ENCODE measurements at places on chromosomes 7 and 10. TPM values are rescaled to one million over a fixed set of nuclear protein-coding genes. Genes with fewer than 3 reads are reported as not detected.

DNA sequence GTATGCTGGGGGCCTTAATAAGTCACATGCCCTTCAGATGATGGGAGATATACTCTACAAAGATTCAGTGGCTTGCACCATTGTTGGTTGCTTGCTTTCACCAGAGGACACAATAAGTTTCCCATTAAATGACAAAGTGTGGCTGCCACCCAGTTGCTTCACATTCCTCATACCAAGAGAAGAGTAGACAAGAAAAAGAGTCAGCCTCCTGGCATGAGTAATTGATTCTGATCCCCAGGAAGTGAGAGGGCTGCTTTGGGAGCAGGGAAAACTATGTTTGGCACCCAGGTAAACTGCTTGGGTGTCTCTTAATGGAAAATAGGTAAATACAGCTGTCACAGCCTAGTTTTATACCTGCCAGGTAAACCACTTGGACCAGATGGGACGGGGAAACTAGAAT lies 66.7 kb upstream of the IL6 start:
- DNase-seq, result no peak

- DNase-seq, result no peak
Measured at GRCh38 chr10:124688386-124688785, 55.8 kb downstream of the FAM53B start.

AP4M1 gene
- total RNA-seq, result 16.1 TPM

DNA sequence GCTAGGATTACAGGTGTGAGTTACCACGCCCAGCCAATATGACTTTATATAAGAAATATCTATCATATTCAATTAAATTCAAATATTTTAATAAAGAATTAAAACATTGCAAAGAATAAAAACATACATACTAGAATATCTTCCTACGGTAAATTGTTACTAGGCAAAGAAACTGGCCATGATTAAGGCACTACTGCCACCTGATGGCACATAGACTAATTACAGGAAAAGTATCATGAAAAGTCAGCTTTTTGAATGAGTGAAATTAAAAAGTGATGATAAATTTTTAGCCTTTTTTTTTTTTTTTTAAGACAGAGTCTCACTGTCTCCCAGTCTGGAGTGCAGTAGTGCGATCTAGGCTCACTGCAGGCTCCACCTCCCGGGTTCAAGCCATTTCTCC lies 30.9 kb downstream of the MRPS33 start:
- DNase-seq, result no peak

DNA sequence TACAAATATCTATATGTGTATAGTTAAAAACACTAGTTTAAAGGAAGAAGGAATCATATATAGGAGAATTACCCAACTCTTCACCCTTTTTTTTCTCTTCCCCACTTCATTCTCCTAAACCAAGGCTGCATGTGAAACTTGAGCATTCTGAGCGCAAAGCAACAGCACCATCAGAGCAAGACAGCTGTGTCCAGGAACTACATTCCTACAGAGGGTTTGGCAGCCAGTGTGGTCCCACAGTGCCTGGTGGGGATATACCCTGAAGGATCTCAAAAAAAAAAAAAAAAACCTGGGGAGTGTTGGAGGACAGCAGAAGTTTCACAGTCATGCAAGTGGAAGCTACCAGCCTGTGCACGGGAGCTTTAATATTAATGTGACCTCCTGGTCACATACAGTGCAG lies 310.4 kb downstream of the CTNNA3 start:
- no peak for DNase-seq

DNA sequence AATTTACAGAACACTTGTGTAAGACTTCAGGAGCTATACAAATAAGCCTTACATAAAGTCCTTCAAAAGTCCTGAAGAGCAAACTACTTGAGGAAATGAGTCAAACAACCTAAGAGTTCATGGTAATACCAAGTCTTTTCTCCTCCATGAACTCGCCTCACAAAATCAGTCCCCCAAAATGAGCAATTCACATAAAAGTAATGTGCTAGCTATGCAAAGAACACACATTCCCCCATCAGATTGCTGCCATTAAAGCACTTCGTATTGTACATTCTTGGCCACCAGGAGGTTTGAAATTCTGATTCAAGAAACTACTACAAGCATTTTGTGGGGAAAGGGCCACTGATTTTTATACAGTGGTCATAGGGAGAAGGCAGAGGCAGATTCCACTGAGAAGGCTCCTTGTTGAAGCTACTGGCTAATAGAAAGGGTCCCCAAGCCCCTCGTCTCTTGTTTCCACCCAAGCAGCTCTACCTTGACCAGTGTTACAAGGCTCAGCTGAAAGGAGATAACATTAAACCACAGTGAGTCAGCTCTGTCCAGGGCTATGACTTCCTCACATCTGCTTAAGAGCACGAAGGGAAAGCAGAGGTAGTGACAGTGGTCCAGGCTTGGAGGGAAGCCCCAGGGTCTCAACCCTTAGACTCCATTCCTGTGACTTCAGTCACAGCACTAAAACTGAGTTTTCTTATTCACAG lies 115.2 kb upstream of the CDK1 start:
- peak; percentile 48 for DNase-seq

- peak; percentile 61 for DNase-seq
Measured at GRCh38 chr7:92763636-92764423, 72.5 kb downstream of the CDK6 start.

DNA sequence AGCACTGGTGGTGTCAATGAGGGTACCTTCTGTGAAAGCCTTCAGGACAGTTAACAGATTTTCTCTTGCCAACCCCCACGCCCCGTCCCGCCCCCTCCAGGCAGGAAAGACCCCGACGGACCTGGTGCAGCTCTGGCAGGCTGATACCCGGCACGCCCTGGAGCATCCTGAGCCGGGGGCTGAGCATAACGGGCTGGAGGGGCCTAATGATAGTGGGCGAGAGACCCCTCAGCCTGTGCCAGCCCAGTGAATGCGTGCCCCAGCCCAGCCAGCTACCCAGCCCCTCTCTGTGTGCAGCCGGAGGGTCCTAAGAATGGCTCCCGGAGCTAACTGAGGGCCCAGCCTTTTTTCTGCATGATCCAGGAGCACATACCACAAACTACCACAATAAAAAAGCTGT lies 713 bp upstream of the HOGA1 start:
- DNase-seq, result no peak

DNA sequence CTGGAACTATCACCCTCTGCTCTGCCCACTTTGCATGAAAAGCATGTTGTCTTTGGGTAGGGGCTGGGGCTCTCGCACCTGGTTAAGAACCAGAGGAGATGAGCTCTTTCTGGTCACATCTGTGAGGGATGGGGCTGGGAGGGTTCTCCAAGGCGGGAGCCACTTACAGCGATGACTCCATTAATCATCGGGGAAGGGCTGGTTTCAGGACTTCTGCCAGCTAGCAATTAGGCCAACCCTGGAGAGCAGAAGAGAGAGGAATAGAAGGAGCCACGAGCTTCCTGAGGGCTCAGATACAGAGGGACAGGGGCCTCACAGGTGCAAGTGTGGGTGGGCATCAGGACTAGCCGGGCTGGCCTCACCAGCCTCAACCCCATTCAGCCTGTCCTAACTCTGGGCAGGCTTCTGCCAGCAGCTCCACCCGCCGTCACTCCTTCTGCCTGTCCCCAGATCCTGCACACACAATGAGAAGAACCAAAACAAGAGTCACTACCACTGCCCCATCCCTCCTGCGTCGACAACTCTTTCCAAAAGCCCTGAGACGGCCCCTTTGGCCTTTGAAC lies 8.4 kb downstream of the AQP1 start:
- no peak for DNase-seq

- no peak for DNase-seq
Measured at GRCh38 chr7:128939861-128940410, 2.2 kb downstream of the IRF5 start.

AOC1 gene
- total RNA-seq, result not detected

- no peak for DNase-seq
Measured at GRCh38 chr10:131477457-131478121, 166.1 kb upstream of the TCERG1L start.

DNA sequence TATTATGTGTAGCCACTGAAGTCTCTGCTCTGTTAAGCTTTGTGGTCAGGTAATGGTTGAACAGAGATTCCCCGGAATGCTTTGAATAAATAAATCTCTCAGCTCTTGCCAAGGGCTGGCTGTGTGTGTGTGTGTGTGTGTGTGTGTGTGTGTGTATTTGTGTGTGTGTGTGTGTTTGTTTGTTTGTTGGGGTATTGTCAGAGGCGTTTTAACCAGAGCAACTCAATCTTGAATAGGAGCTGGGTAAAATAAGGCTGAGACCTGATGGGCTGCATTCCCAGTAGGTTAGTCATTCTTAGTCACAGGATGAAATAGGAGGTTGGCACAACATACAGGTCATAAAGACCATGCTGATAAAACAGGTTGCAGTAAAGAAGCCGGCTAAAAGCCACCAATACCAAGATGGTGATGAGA lies 256.2 kb upstream of the CACNA2D1 start:
- DNase-seq, result no peak

SPDYE1 gene
- not detected for total RNA-seq

GRCh38 chr7:5443678-5444077 lies 20.0 kb upstream of the TNRC18 start:
- no peak for DNase-seq

DNA sequence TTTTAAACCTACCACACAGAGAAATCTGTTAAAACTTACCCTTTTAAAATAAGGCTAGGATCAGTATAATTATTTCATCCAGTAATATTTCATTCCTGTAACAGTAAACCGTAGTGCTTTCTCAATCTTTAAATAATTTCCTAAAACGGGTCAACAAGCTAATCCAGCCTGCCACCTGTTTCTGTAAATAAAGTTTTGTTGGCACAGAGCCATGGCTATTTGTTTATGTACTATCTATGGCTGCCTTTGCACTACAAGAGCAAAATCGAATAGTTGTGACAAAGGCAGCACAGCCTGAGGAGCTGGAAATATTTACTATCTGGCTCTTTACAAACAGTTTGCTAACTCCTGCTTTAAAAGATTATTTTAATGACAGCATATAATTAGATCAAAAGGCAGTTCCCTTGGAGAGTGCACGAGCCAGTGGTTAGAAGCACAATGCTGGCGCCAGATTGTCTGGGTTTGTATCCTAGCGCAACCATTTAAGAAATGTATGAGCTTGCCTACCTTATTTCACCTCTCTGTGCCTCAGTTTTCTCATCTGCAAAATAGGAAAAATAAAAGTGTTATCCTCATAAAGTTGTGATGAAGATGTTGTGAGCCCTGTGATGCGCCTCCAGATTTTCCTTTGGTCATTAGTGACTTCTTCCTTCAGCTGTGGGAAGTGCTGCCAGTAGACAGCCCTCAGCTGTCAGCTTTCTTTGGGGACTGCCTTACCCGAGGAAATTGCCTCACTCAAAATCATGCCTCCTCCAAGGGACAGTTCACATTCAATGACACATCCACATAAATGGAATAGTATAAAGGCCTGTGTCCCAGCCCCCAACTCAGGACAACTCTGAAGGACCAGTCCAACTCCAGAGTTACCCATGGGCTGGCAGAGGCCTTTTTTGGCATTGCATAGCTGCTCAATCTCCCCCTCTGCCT lies 11.8 kb upstream of the MIOS start:
- no peak for DNase-seq

BET1 gene
- total RNA-seq, result 44.5 TPM

GRCh38 chr10:6516281-6516928 lies 63.7 kb downstream of the PRKCQ start:
- DNase-seq, result no peak

ARL3 gene
- 5.5 TPM for total RNA-seq

DNA sequence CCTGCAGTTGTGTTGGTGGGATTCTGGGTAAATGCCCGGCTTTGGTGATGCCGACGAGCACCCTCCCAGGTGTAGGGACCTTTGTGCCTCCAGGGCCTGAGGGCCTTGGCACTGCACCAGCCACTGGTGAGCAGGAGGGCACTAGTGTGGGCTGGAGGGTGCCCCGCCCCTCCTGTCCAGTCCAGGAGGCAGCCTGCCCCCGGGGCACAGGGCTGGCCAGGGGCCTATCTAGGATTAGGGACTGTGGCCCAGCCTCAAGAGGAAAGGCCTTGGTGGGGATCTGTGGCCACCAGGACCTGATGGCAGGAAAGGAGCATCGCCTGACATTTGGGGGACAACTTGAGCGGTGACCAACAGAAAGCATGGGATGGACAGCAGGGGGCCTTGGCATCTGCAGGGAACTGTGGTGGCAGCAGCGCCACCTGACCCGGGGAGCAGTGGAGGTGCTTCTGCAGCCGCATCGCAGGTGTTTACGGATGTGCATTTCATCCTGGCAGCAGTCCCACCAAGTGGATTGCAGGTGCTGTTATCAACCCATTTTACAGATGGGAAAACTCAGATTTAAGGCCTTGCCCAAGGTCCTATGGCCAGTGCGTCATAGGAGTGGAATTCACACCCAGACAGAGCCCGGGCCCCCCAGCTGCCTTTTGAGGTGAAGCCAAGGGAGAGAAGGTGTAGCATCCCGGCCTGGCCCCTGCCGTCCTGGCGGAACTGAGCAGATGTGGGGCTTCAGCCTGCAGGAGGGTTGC lies 11.1 kb downstream of the ZNF316 start:
- DNase-seq, result no peak

AZGP1 gene
- not detected for total RNA-seq

DNA sequence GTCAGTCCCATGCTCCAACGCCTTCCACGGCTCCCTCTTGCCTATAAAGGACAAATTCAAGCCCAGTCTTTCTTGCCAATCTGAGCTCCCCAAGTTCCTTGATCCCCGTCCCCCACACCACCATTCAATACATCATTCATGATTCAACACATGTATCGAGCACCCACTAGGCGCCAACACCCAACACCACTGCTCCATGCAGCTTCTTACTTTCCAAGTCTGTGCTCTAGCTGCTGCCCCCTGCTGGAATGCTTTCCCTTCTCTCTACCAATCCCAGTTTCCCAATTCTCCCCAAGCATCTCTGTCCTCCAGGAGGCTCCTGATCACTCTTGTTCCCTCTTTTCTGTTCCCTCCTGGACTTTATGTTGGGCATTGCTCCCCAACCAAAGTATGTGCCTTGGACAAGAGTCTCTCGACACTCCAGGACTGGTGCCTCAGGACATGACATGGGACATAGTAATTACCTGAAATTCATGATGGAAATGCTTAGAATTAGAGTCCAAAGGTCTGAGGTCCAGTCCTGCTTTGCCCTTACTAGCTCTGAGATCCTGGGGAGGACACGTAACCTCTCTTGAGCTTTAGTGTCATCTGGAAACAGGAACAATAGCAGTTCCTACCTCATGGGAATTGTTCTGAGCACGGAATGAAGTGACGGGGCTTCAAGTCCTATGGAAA lies 172.7 kb downstream of the NEURL1 start:
- peak; percentile 41 for DNase-seq

FZD1 gene
- 5.2 TPM for total RNA-seq

GRCh38 chr7:84647797-84648757 lies 453.5 kb upstream of the SEMA3A start:
- DNase-seq, result peak; percentile 60

Measured in fibroblast of villous mesenchyme (primary cell).